RPMI7951 (cell line): ENCODE measurements at places on chromosomes 3 and 15. TPM values are rescaled to one million over a fixed set of nuclear protein-coding genes. Genes with fewer than 3 reads are reported as not detected.

RASGRP1 gene
- 0.12 and 0.20 TPM in 2 replicates for total RNA-seq

COL7A1 gene
- total RNA-seq, result 110 and 141 TPM in 2 replicates

DZIP1L gene
- 7.4 and 11.1 TPM in 2 replicates for total RNA-seq

C2CD4A gene
- not detected in 2 replicates for total RNA-seq

C3orf85 gene
- total RNA-seq, result not detected in 2 replicates

KLF15 gene
- 0.59 and 0.72 TPM in 2 replicates for total RNA-seq

SH2D7 gene
- not detected in 2 replicates for total RNA-seq

FOXL2 gene
- under 0.01 and 0.36 TPM in 2 replicates for total RNA-seq

SLC12A8 gene
- total RNA-seq, result 22.5 and 26.6 TPM in 2 replicates

SLC38A3 gene
- total RNA-seq, result not detected in 2 replicates

GOLGA8G gene
- not detected in 2 replicates for total RNA-seq

CXCR6 gene
- not detected in 2 replicates for total RNA-seq

SLC22A13 gene
- total RNA-seq, result 0.29 TPM in 1 of 2 replicates, not detected in the other

ZBTB20 gene
- total RNA-seq, result 7.7 and 9.0 TPM in 2 replicates

CLDN16 gene
- not detected in 2 replicates for total RNA-seq

RAB6B gene
- total RNA-seq, result 0.12 and 0.29 TPM in 2 replicates

SH3GL3 gene
- total RNA-seq, result 0.24 TPM in 1 of 2 replicates, not detected in the other

COMMD2 gene
- total RNA-seq, result 40.5 and 50.8 TPM in 2 replicates

NAALADL2 gene
- total RNA-seq, result 0.36 and 0.78 TPM in 2 replicates

HRH1 gene
- total RNA-seq, result 18.8 and 22.6 TPM in 2 replicates

PRICKLE2 gene
- 9.8 and 15.0 TPM in 2 replicates for total RNA-seq

FMN1 gene
- 5.0 and 5.8 TPM in 2 replicates for total RNA-seq

ZNF620 gene
- 1.4 and 1.5 TPM in 2 replicates for total RNA-seq

GATM gene
- total RNA-seq, result 0.68 and 1.4 TPM in 2 replicates

GOLGA8S gene
- 0.48 and 0.78 TPM in 2 replicates for total RNA-seq

LRTM1 gene
- total RNA-seq, result 1.6 and 2.2 TPM in 2 replicates

FBXO40 gene
- total RNA-seq, result under 0.01 TPM in 2 replicates

TSPAN3 gene
- 248 and 261 TPM in 2 replicates for total RNA-seq

SPINK8 gene
- total RNA-seq, result not detected in 2 replicates

TEX9 gene
- total RNA-seq, result 4.9 and 5.4 TPM in 2 replicates

CALML4 gene
- 1.4 and 1.9 TPM in 2 replicates for total RNA-seq

TRPC1 gene
- total RNA-seq, result 19.8 and 29.5 TPM in 2 replicates

DPPA4 gene
- total RNA-seq, result 0.10 and 0.60 TPM in 2 replicates

RPN1 gene
- 423 and 449 TPM in 2 replicates for total RNA-seq

DUOXA2 gene
- total RNA-seq, result not detected in 2 replicates

CCDC33 gene
- 1.1 and 2.1 TPM in 2 replicates for total RNA-seq

SLC6A20 gene
- under 0.01 TPM in 1 of 2 replicates, not detected in the other for total RNA-seq

SLC9A9 gene
- total RNA-seq, result 0.84 and 3.6 TPM in 2 replicates

FAH gene
- 162 and 172 TPM in 2 replicates for total RNA-seq

ZPLD1 gene
- total RNA-seq, result 0.20 TPM in 1 of 2 replicates, not detected in the other

FHIT gene
- total RNA-seq, result 2.4 and 3.6 TPM in 2 replicates

CDHR4 gene
- total RNA-seq, result not detected in 2 replicates

ANKRD34C gene
- total RNA-seq, result not detected in 2 replicates

RPSA gene
- total RNA-seq, result 2,327 and 2,841 TPM in 2 replicates

CFAP100 gene
- not detected in 2 replicates for total RNA-seq

SCAMP5 gene
- 4.0 and 4.4 TPM in 2 replicates for total RNA-seq

ASB14 gene
- not detected in 2 replicates for total RNA-seq

TMEM207 gene
- not detected in 2 replicates for total RNA-seq

RBP2 gene
- total RNA-seq, result not detected in 2 replicates

CAPN3 gene
- not detected in 2 replicates for total RNA-seq

MTFMT gene
- 23.8 and 27.9 TPM in 2 replicates for total RNA-seq

CMTM8 gene
- not detected in 2 replicates for total RNA-seq
